ENCODE measurements at places on chromosomes 3 and 15.

DNA sequence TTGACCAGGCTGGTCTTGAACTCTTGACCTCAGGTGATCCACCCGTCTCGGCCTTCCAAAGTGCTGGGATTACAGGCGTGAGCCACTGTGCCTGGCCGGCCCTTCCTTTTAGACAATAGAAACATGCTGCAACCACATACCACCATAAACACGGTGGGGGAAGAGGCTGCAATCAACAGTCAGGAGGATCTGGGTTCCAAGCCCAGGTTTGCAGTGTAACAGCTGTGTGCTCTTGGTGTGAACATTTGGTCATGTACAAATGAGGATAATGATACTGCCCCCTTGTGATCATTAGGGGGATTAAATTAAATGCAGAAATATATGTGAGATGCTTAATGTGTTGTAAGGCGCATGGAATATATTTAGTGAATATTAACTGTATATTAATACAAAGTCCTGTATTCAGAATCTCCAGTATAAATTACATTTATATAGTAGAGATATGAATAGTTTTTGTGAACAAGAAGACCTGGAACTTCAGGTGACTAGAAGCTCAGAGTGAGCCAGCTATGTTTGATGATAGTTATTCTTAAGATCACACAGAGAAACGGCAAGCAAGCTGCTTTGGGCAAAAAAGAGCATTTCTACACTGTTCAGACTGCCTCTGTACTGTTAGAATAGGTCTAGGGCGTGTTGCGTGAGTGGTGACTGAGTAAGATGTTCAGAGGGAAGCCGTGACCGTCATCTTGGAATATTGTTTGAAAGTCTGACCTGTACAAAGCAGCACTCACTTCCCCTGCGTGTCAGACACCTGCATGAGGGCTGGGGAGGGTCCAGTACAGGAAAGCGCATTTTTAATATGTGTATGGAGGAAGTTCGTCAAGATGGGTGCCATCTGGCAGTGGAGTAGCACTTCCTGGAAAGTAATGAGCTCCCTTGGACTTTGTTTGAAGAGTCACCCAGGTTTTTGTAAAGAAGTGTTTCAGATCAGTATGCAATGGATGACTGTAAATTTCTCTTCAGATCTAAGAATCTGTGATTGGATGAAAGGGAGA is 125.8 kb downstream of the PGPEP1L start:
- no peak for DNase-seq

- DNase-seq: no peak
Observed at GRCh38 chr15:71753346-71753745, 57.0 kb upstream of the NR2E3 start.

DNA sequence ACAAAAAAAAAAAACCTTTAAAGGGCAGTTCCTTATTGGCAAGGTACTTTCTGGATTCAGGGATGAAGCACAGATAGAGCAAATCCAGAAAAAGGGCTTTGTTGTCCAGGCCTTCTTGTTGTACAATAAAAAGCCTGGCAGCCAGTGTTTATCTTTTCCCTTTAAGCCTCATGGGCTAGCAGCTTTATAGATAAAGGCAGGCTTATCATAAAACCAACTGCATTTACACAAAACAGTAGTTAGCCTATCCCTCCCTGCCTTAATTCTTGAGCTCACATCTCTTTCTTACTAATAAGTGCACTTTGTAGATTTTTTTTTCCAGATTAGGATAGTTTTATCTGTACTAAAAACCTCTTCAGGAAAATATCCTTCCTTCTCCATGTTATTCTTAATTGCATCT is 662.8 kb upstream of the CCDC54 start:
- no peak for DNase-seq

DNA sequence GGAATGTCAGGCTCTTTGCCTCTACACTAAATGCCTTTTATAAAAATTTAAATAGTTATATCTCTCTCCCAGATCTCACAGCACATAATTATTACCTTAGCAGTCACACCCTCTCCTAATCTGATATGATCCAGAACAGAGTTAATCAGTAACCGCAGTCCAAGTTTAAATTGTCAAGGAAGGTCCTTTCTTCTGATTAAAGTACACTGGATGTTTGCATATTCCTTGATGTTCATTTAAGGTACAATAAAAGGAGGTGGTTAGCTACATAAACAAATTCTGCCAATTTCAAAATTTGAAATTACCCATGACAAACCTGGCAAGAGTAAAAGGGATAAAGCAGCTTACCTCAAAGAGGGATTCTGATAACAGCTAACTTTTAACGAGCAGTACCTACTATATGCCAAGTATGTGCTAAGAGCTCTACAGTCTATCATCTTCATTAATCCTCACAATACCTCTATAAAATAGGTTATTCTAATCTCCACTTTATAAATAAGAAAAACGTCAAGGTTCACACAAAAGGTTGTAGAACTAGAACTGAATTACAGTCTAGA is 4.3 kb downstream of the GOLIM4 start:
- DNase-seq: no peak

- no peak for DNase-seq
Observed at GRCh38 chr3:141087778-141088130, 36.6 kb downstream of the SPSB4 start.

GRCh38 chr15:40014390-40014789 is 24.6 kb downstream of the SRP14 start:
- DNase-seq: no peak

DNA sequence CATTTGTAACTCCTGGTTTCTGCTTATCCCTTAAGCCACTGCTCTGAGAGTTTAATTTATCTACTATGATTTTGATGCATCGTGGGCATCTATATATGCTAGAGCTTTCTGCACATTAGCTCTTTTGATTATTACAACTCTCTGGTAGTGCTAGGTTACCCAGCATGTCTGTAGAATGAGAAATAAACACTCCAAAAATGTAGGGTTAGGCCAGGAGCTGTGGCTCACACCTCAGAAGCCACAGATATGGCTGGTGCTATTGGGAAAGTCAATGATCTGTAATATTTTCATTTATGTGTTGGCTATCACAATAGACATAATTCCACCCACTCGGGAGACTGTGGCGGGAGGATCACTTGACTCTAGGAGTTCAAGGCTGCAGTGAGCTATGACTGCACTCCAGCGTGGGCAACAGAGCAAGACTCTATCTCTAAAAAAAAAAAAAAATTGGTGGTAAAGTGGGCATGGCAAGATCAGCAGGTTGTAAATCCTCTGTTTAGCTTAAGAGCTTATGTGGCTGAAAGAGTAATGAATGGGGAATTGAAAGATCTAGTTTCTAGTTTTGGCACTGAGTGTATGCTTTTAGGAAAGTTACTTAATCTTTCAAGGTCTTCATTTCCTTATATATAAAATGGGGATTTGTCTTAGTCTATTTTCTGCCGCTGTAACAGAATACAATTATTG is 6.3 kb downstream of the TIGIT start:
- no peak for DNase-seq

- DNase-seq: no peak
Observed at GRCh38 chr15:35605764-35606449, 59.9 kb upstream of the DPH6 start.

DNA sequence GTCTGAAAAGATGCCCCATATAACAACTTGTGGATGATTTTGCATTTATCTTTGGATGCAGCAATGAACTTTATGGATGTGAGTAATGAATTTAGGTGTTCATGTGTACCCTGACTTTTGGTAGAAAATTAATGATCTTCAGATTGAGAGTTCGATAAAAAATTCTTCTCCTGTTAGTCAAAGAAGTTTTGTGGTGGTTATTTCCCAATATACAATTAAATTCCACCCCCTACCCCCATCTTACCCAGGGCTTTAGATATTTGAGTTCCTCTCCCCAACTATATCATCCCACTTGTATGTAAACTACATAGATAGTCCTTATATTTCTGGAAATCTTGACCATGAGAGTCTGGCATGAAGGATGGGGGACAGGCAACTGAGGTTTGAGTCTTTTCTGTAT is 126.1 kb upstream of the ALDH1A3 start:
- no peak for DNase-seq

DNA sequence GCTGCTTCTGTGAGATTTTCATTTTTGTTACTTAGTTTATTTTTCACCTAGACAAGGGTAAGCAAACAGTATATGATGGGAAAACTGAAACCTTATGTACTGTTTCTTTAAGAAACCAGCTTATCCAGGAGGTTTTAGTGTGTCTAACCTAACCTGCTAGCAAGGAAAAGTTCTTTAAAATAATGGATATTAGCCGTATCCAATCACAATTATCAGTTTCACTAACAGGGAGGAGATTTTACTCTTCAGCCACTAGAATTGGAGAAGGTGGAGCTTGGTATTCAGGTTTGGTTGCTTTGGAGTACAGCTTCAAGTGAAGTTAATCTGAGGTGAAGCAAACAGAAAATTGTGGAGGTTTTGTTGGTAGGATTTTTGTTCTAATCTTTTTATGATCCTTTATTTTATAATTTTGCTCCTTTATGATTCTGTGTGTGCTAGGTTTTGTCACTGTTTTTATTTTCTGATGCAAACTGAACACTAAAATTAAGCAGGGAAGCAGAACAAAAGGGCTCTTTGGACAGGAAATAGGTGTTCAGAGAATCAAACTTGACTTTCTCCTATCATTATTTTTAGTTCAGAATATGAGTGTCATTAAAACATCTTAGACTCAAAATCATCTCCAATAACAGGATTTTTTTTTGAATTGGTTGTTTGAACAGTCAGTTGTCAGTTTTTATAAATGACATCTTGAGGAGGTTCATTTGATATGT is 13.0 kb downstream of the ZFAND6 start:
- peak; percentile 18 for DNase-seq

- DNase-seq: no peak
Observed at GRCh38 chr3:177835008-177835407, 637.7 kb upstream of the TBL1XR1 start.

- DNase-seq: no peak
Observed at GRCh38 chr15:76905855-76906254, 715 bp upstream of the SCAPER start.

- DNase-seq: no peak
Observed at GRCh38 chr3:168024537-168024941, 71.2 kb downstream of the GOLIM4 start.

GRCh38 chr3:30639937-30640336 is 33.5 kb downstream of the TGFBR2 start:
- peak; percentile 50 for DNase-seq

DNA sequence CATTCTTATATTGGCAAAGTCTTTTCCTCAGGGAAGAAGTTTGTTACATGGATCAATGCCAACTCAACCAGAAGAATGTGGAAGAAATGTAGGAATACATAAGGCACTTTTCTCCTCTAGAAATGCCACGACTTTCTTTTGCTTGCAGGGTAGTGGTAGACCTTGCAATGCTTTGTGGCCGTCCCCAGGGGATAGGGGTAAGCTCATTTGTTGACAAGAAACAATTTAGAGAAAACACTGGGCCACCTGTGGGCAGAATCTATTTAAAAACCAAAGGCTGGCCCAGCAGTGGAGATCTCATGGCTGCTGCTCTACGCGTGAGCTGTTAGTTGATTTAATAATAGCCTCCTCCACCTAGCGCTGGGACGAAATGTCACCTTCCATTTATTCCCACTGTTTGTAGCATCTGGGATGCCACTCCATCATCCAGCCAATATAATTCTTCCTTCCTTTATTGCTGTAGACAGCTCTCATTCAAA is 64.6 kb upstream of the PFN2 start:
- DNase-seq: no peak

- DNase-seq: no peak
Observed at GRCh38 chr3:11568503-11569155, 75.1 kb downstream of the VGLL4 start.

- no peak for DNase-seq
Observed at GRCh38 chr3:141915766-141916165, 39.3 kb downstream of the ATP1B3 start.

GRCh38 chr3:44033123-44033522 is 208.6 kb upstream of the TOPAZ1 start:
- DNase-seq: no peak

DNA sequence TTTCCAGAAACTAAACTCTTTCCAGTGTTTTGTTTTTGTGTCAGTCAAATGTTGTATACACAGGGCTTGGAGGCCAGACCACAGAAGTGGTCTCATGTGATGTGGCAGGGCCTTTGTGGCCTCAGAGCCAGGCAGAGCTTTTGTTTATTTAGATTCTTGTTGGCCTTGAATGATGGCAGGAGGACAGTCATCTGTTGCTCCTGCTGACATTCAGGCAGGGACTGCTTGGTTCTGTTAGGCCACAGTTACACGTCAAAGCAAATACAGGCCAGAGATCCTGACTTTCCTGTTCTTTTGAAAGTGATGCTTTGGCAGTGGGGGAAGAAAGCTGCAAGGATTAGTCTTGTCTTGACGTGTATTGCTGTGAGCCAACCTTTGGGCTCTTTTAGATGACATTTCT is 325.1 kb downstream of the CACNA2D3 start:
- DNase-seq: no peak

- no peak for DNase-seq
Observed at GRCh38 chr3:30186741-30187219, 419.6 kb upstream of the TGFBR2 start.

GRCh38 chr3:68996356-68996995 is 17.0 kb downstream of the EOGT start:
- DNase-seq: no peak

GRCh38 chr15:91552555-91552954 is 301.0 kb upstream of the SLCO3A1 start:
- no peak for DNase-seq

Measured in stimulated activated CD4-positive, alpha-beta T cell treated with anti-CD3 and anti-CD28 coated beads, Interleukin-4, amount 100 ng/mL, for 24 hours (primary cell).